ENCODE measurements at places on chromosomes 1 and 21.

GRCh38 chr1:170601866-170602265, 62.1 kb upstream of the PRRX1 start:
- DNase-seq: no peak

DNA sequence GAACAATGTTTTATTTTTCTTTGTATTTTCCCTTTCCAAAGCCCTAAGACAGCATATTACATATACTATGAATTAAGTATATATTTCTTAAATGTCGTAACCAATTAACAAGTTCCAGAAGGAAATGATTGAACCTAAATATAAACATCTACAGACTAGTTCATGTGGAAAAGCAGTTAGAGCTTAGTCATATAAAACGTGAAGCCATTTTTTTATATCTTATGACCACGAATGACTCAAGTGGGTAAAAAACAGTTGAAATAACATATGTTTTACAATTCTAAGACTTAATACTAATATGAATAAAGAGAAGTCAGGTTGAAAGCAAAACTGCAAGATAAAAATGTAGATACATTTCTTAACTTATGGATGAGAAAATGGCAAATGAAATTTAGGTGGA, 307.3 kb downstream of the BRINP3 start:
- no peak for DNase-seq

DNA sequence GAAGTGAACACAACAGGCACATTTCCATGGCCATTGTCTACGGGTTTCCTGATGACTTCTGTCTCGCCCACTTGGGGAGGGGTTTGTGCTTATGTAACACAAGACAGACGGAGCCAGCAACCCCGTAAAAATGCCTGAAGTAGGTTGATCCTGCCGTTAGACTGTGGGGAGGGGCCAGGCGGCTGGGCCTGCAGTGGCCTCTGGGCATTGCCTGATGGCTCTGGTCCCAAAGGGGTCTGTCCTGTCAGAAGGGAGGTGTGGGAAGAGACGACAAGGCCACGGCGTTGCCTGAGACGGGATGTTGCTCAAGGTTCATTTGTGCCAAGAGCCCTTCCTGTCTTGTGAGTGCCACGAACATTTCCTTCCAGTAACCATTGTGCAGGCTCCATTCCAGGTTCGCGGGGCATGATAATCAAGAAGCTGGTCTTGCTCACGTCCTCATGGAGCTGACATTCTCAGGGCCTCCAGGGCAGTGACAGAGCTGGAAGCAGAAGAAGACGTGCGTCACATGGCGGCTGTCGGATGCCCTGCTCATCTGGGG, 44.7 kb downstream of the ABCG1 start:
- DNase-seq: no peak

DNA sequence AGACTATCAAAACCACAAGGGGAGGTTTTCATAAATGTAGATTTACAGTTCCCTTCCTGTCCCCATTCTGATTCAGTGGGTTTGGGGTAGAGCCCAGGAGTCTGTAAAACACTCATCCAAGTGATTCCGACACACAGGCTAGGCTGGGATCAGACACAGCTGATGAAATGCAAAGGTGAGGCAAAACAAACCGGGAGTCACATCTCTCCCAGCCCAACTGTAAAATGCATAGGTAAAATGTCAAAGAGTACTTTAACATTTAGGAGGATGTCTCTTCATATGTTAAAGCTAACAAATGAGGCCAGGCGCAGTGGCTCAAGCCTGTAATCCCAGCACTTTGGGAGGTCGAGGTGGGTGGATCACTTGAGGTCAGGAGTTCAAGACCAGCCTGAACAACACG, 45.0 kb downstream of the ZNF281 start:
- no peak for DNase-seq
